ENCODE measurements at places on chromosomes 3 and 15.

GRCh38 chr3:101945980-101946379 is 96.7 kb downstream of the NFKBIZ start:
- no peak for DNase-seq

- no peak for DNase-seq
Observed at GRCh38 chr3:101642441-101642840, 34.5 kb downstream of the ZBTB11 start.

- DNase-seq: no peak
Observed at GRCh38 chr15:69891606-69892005, 206.1 kb downstream of the TLE3 start.

DNA sequence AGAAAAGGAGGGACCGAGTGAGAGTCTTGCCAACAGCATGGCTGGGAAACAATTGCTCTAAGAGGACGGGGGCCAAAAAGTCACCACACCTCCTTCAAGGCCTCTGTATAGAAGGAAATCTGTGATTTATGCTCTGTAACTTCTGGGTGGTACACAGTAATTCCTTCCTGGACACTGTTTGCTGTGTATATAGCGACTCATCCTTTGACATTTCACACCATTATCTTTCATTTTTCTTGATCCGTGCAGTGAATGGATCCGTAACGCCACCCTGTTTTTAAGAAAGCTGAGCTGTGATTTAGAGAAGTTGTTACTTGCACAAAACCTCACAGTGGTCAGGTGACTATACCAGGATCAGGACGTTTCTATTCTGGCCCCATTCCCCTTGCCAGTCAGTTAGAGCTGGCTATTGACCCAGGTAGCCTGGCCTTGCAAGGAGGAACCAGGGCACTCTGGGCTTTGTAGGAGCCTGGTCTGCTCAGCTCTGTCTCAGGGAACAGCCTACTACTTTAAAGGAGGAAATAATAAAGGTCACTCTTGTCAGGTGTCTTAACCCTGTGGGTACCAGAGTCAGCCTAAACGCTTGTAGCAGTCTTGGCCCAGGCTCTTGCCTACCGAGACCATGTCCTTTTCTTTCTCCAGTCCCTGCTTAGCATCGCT is 86.5 kb upstream of the MYZAP start:
- no peak for DNase-seq

DNA sequence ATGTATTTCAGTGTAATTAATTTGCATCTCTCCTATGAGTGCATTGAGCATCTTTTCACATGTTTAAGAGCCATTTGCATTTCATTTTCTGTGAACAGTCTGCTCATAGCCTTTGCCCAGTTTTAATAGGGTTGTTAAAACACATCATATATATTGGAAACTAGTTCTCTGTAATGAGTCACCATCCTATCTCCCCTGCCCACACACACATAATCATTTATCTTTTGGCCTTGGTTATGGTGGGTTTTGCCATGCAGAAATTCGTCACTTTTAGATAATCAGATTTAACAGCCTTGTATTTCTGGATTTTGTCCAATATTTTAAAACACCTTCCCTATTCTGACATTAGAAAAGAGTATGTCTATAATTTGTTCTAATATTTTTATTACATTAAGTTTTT is 11.9 kb upstream of the CHRM5 start:
- DNase-seq: no peak

- DNase-seq: no peak
Observed at GRCh38 chr3:81884791-81885190, 123.3 kb upstream of the GBE1 start.

DNA sequence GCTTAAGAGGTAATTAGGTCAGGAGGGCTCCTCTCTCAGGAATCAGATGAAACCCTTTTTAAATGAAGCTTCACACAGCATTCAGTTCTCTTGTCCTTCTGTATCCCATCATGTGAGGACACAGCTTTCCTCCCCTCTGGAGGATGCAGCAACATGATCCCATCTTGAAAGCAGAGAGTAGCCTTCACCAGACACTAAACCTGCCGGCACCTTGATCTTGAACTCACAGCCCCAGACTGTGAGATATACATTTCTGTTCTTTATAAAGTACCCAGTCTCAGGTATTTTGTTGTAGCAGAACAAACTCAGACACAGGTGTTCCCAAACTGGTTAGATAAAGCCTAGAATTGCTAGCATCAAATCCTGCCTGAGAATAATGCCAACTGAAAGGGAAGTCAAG is 83.7 kb upstream of the PRICKLE2 start:
- no peak for DNase-seq

GRCh38 chr15:22954798-22955543 is 25.2 kb downstream of the CYFIP1 start:
- no peak for DNase-seq

GRCh38 chr3:127457094-127457475 is 133.4 kb downstream of the TPRA1 start:
- no peak for DNase-seq

Data from activated CD4-positive, CD25-positive, alpha-beta regulatory T cell (primary cell).